ENCODE measurements at places on chromosomes 7 and 10.

GRCh38 chr7:22601003-22601402, 101.0 kb upstream of the STEAP1B start:
- no peak for DNase-seq

DNA sequence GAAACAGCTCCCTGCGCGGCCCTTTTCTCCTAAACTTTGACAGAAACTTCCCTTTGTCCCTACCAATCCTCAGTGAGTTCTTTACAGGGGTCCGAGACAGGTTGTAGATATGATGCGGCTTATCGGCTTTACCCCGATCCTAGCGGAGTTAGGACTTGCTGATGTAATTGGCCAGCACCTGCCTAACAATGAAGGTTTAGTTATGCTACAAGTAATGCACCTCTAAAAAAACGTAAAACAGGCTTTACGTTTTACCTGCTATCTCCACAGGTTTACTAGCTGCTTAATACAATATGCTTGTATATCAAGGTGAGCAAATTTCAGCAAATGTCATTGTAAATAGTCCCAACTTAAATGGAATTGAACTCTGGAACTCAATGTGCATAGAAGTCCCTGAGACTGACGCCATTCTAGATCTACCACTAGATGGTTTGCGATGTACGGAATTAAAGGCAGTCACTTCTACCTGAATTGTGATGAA, 697 bp upstream of the SNX13 start:
- no peak for DNase-seq

DNA sequence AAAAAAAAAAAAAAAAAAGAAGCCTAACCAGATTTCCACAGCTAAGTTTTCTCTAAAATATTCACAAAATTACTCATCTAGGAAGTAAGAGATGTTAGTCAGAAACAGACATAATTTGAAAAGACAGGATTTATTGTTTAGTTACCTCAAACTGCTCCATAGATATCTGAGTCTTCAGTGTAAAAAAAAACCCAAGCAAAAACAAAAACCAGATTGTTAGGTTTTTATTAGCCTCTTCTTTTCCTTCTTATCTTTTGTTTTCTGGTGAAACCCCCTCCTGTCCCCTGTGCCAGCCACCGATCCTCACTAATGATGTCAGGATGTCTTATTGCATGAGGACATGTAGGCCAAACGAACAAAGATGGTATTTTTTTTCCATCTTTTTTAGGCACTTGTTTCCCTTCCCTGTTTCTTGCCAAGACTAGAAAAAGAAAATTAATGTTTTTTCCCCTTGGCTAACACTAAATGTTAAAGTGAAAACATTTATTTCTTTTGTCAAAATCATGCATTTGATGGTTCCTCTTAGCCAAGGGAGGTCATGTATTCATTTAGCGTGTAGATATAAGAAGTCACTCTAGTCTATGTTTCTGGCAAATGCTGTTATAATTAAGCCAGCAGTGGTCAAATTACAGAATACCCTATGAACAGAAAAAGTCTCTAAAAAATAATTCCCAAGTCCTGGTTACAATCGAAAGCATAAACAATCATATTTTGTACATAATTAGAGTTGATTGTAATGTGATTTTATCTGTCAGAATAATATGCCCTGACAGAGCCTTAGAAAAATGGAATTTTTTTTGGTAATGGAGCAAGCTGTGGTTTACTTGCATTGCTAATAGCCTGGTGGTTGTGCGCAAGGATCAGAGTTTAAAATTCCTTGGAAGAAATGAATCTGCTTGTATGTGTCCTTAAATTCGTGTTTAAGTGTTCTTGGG, 702.4 kb upstream of the FZD8 start:
- DNase-seq: no peak

DNA sequence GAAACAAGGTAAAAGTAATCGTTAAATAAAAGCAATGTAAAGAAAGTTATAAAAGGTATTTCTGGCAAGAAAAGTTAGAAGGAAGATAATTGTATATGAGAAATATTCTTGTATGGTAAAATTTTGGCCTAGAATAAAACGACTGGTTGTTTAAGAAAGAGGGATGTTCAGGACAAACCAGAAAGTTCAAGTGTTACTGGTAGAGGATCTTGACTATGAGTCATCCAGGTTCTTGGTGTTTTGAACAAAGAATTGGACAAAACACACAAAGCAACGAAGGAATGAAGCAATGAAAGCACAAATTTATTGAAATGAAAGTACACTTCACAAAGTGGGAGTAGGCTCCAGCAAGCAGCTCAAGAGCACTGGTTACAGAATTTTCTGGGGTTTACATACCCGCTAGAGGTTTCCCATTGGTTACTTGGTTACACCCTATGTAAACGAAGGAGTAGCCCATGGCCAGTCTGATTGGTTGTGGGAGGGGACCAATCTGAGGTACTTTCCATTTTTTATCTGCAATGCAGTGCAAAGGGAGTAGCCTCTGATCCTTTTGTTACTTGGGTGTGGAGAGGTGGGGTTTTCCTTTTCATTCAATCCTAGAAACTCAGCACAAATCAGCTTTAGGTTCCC, 22.4 kb upstream of the GARS1 start:
- no peak for DNase-seq

DNA sequence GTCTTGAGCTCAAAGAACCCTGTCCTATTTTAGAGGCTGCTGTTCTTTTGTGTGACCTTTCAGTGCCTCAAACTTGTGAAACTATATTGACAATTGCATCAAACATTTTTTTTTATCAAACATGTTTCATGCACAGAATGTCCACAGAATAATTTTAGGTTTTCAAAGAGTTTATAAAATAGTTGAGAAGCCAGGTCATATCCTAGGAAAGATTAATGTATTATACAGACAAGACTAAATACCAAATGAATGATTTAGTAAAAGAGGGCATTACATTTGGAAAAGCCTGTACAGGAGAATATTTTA, 67.0 kb downstream of the CDK6 start:
- DNase-seq: no peak

GRCh38 chr7:3682028-3682710, 381.1 kb downstream of the SDK1 start:
- no peak for DNase-seq

DNA sequence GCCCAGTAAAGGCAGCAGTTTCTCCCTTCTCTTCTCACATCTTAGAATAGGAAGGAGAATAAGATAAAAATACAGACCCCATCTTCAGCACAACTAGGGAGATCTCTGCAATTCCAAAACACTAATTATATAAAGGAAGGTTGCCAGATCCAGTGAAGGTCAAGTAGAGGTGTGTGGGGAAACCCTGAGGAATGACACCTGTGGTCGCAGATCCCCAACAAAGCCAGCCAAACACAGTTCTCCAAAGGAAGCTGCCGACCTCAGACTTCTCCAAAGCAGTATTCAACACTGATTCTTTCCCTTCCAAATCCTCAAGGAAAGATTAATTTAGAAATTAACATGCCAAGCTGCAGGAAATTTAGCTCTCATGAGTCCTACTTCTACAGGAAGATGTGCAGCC, 62.9 kb upstream of the OIT3 start:
- DNase-seq: no peak

DNA sequence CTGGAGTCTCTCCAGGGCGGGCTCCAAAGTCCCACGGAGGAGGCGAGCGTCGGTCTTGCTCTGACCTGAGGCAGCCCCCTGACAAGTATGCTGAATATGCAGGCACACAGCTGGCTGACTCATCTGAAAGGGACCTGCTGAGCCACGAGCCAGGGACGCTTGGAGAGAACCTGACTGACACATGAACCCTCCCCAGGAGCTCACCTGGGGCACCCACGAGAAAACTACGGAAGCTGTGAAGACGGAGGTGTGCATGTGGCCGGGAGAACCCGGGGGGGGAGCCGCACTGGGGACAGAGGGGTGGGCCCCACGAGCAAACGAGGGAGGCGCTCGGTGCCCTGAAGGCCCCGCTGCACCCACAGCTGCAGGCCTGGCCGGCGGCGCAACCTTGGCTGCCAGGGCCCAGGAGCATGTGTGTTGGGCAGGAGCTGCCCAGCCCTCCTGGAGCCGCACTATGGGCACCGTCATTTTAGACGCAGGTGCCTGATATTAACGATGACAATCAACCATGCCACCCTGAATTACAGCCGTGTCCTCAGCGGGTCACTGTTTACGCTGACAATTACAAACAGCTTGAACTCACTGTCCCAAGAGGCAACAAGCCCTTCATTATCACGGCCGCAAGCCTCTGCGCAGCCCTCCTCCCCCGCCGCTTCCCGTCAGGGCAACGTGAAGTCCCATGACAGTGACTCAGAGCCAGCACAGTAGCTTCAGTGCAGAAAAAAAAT, 64.7 kb downstream of the DIP2C start:
- DNase-seq: no peak

DNA sequence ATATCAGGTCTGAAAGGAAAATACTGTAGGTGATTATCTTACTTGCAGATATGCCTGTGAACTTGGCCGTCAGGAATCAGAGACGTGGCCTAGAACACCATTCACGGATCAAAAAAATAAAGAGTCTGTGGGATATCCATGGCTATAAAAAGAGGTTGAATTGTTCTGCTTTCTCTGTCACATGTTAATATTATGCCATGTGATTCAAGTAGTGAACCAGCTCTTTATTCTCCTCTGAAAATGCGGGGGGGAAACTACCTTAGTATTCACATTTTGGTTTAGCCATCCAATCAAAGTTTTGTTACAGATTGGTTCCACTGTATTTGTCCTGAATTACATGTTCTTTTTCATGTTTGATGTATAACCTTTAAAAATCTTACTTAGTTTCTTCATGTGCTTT, 120.5 kb downstream of the CCNY start:
- DNase-seq: no peak

GRCh38 chr10:17316488-17317170, 88.6 kb downstream of the VIM start:
- no peak for DNase-seq

GRCh38 chr7:35894721-35895120, 93.9 kb downstream of the SEPTIN7 start:
- DNase-seq: no peak

DNA sequence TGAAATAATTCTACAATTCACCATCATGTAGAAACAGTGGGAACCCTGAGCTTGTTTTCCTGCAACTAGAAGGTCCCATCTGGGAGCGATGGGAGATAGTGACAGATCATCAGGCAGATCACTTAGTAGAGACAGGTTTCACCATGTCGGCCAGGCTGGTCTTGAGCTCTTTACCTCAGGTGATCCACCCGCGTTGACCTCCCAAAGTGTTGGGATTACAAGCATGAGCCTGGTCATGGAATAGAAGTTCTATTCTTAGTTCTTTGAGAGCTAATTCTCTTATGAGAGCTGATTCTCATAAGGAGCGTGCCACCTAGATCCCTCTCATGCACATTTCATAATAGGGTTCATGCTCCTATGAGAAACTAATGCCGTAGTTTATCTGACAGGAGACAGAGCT, 778.0 kb upstream of the AUTS2 start:
- no peak for DNase-seq

GRCh38 chr10:119522747-119523426, 19.6 kb downstream of the RGS10 start:
- DNase-seq: no peak

GRCh38 chr10:103049237-103049636, 131.1 kb downstream of the CNNM2 start:
- no peak for DNase-seq

DNA sequence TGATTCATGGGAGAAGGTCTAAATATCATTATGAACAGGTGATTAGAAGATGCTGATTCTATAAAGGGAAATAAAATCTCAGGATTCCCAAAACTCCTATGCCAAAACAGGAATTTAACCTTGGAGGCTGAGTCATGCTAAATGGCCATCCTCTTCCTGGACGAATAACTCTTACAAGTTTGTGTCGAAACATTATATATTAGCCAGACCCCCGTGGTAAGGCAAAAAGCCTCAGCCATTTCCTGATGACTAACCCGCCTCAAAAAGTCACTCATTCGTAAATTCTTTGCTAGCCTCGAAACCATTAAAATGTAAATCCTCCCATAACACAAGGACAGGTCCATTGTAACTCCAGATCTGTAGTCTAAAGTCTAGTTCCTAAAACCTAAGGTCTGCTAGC, 32.0 kb downstream of the CUL2 start:
- DNase-seq: no peak

GRCh38 chr10:63829020-63829419, 307.8 kb downstream of the REEP3 start:
- no peak for DNase-seq

DNA sequence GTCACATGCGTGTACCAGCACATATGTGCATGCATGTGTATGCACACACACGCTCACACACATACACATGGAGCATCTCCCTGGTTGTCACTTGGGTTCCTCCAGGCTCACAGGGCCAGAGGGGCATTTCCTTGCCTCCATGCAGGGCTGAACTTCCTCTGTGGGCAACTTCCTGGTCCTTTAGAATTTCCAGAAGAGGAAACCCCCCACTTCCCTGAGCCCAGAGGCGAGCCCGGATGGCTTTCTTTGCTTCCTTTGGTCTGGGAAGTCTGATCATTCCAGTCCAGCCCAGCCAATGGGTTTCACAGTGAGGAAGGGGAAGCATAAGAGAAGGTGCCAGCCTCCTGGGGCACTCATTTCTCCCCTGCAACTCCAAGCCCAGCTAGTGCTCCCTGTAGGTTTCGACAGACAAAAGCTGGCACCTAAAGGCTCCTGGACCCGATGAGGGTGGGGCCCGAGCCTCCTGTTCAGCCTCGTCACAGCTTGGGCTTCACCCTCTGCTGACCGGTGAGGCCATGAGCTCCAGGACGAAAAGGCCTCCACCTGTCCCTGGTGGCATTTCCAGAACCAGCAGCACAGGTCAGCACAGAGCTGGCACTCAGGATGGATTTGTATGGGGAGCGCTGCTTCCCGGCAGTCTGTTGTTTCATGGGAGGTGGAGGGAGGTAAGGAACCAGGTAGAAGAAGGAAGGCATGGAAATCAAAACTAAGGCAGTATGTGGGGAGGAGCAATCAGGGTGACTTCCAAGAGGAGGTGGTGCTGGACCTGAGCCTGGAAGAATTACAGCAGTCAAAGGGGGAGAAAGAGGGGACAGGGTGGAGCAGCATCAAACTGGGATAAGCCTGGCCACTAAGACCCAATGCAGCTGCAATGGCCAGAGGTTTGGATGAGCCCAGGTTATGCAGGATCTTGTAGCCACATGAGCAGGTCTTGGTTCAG, 23.7 kb downstream of the BTBD16 start:
- no peak for DNase-seq

DNA sequence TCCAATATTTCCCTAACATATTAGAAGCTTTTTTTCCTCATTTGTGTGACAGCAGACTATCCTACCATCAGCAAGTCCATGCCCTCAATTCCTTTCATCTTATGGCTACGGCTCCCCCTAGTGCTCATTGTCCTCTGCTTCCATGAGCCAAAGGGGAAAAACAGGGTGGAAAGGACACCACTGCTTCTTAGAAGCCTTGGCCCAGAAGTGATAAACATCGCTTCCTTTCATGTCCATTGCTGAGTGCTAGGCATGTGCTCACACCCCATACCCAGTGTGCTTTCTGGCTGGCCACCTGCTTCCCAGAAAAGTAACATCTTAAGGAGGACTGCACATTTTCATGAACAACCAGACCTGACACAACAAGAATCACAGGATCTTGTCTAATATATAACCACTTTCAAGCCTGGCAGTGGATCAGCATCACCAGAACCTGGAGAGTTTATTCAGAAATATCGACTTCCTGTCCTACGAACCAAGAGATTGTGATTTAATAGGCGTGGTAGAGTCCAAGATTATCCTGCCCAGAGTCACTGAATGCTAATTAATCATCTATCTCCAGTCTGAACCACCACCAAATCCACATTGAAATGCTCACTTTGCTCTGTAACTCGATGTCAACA, 650.5 kb upstream of the SORCS1 start:
- DNase-seq: no peak

Measured in effector CD8-positive, alpha-beta T cell (primary cell).